ENCODE measurements at places on chromosomes 7 and 10. TPM values are rescaled to one million over a fixed set of nuclear protein-coding genes. Genes with fewer than 3 reads are reported as not detected.

Gene SPDYE11
- not detected for total RNA-seq

Gene GAD2
- not detected for total RNA-seq

Gene MACROH2A2
- total RNA-seq: 11.8 TPM

Gene LRGUK
- 0.36 TPM for total RNA-seq

Gene FOXK1
- total RNA-seq: 31.9 TPM

Gene CNPY1
- total RNA-seq: not detected

Gene ACSM6
- total RNA-seq: not detected

Gene SLC18A3
- total RNA-seq: not detected

Gene HOXA13
- total RNA-seq: not detected

Gene HPSE2
- total RNA-seq: 0.12 TPM

Gene TMEM236
- total RNA-seq: not detected

Gene TMEM120A
- total RNA-seq: 21.4 TPM

Gene GPR37
- 1.5 TPM for total RNA-seq

Gene TSPAN33
- total RNA-seq: 0.73 TPM

Gene SEMA3E
- total RNA-seq: 0.49 TPM

Gene CCNY
- total RNA-seq: 33.5 TPM

Gene NEURL1
- total RNA-seq: 0.16 TPM

Gene CRHR2
- total RNA-seq: not detected

Gene SHLD2
- total RNA-seq: 33.5 TPM

Gene RADIL
- total RNA-seq: 2.3 TPM

Gene MICALL2
- 13.4 TPM for total RNA-seq

Gene NUTM2B
- total RNA-seq: 0.81 TPM

Gene RPP30
- total RNA-seq: 25.5 TPM

Gene CPA2
- not detected for total RNA-seq

Gene AGR3
- not detected for total RNA-seq

Gene PILRA
- 0.36 TPM for total RNA-seq

Gene PAX4
- not detected for total RNA-seq

Gene ADAM22
- total RNA-seq: 5.5 TPM

Gene NSUN5
- 20.3 TPM for total RNA-seq

Gene RAB19
- total RNA-seq: not detected

Gene SGCE
- 113 TPM for total RNA-seq

Gene KMT2E
- 103 TPM for total RNA-seq

Gene KCNH2
- not detected for total RNA-seq

Gene CD36
- 8.9 TPM for total RNA-seq

Gene SPDYE6
- total RNA-seq: not detected

Gene GALNT17
- total RNA-seq: 0.49 TPM

Gene SPACDR
- total RNA-seq: not detected

Gene STAG3
- total RNA-seq: 0.12 TPM

Gene KLHL7
- total RNA-seq: 42.5 TPM

Gene XRCC2
- 0.12 TPM for total RNA-seq

Gene SPDYE2
- total RNA-seq: not detected

Gene NKX6-2
- total RNA-seq: not detected

Data from hair follicle dermal papilla cell (primary cell).